Kidney tubule cell (primary cell): ENCODE measurements at places on chromosomes 1 and 21.

DNA sequence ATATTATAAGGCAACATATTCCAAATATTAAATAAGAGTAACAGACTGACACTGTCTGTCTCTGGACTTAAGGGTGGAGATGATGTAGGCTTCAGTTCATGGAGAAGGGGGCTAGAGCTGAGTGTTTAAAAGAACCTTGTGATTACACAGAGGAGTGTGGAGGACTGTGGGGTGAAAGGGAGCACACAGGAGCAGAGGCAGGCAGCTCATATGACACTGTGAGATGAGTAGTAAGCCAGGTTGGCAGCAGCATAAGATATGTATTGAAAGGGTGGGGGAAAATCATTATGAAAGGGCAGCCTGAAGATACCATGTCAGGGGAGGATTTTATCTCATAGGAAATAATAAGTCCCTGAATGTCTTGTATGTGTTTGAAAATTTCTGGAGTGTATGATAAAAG lies 104.5 kb downstream of the AK5 start:
- peak; percentile 17 for DNase-seq

DNA sequence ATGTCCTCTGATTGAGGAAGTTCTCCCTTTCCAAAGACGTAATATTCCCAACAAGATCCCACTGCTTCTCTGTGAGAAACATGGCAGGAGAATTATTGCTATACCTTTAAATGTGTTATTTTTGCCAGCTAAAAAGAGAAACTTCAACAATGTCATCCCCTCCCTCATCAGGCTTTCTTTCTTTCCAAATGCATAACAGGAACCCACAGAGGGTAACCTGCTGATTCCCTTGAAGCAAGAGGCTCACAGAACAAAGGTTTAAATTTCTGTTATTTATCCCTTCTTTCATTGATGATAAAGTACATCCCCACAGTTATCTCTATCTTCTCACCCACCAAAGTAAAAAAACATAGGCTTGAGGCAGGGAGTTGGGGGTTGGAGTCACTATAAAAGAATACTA lies 102.1 kb downstream of the SLC30A10 start:
- DNase-seq = no peak

DNA sequence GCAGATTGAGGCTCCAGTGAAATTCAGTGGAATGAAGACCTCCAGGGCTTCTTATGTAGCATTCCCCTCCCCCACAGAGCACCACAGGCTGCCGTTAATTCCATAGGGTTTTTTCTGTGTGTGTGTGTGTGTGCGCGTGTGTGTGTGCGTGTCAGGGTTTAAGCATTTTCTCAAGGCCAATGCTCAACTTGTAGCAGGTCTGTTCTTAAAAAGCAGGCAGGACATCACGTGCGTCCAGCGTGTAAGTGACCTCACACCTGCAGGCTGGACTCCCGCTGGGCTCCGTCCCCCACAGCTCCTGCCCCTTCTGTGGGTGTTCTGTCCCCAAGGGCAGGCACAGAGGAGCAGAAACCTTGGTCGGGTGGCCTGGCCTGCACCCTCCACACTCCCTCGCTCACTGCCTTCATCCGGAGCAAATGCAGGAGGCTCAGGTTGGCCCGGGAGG lies 5.3 kb downstream of the PRDM16 start:
- peak; percentile 12 for DNase-seq

DNA sequence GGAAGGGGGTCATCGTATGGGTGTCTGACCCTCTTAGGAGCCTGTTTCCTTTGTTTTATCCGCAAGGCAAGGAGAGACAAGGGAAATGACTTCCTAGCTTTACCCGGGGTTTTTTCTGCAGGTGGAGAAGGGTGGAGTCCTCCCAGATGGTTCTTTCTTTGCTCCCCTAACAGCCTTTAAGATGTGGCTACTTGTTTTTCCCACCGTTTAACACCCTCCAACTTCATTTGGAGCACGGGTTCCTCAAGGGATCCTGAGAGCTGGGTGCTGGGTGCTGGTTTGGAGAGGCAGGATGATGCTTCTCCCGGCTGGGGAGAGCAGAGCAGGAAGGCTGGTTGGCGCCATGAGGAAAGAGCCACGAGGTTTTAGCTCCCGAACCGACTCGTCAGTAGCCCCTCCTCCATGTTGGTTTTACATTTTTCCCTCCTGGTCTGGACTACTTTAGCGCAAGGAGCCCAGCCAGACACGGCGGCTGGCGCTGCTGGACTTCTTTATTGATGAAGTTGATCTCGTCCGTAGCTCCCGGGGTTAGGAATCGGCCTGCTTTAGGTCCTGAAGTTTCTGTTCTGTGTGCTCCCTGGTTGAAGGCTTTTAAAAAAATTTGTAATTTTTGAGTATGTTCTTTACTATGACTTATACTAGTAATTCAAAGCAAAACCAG lies 1.4 kb downstream of the UCK2 start:
- DNase-seq = peak; percentile 85

GRCh38 chr1:22600817-22601605 lies 35.4 kb upstream of the C1QA start:
- no peak for DNase-seq

- no peak for DNase-seq
Measured at GRCh38 chr1:15735304-15736037, 587 bp upstream of the SLC25A34 start.

DNA sequence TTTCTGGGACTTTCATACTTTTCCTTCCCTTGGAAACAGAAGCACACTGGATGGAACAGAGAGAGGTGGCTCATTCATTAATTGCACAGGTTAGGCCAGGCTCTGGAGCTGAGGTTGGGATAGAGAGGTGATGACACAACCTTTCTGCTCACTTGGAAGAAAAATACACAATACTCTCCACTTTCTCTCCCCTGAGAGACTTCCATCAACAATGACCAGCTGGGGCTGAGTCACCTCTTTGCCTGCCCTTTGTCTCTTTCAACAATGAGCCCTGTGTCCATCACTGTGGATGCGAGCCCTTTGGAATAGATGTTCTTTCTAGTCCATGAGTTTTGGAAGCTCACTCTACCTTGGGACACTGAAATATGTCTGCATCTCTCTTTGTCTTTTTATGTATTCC lies 43.1 kb downstream of the ATP2B4 start:
- peak; percentile 90 for DNase-seq

DNA sequence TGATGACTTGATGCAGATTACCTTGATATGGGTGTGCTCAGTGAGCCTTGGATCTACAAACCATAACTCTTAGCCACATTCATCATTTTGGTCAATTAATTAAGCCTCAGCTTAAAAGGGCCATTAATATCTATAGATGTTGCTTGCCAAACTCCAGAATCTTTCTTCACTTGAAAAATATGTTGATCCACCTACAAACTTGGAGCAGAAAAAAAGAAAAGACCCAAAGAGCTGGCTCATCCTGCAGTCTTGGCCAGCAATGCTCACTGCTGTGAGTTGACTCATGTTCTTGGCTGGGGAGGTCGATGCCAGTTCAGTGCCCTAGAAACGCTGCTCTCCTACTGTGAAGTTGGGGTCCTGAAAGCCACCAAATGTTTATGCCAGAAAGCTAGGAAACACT lies 75.4 kb downstream of the DPT start:
- peak; percentile 26 for DNase-seq

DNA sequence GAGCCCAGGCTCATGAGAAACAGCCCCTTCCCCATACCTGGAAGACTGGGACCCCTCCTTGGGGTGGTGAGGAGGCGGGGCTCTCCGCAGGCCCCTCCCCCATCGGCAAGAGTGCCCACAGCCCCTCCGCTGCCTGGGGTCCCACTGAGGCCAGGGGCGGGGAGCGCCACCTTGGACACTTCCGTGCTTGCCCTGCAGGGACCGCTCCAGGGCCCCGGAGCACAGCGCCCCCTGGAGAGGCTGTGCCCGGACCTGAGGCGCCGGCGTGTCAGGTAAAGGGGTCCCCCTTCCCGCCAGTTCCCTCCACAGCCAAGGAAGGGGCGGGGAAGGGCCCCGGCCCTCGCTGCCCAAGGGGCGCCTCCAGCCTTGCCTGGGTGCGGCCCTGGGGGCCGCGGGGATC lies 21.5 kb downstream of the INAVA start:
- DNase-seq = no peak

- DNase-seq = peak; percentile 65
Measured at GRCh38 chr1:151611288-151611790, 511 bp upstream of the SNX27 start.

- DNase-seq = peak; percentile 80
Measured at GRCh38 chr1:234730770-234731568, 121.0 kb upstream of the IRF2BP2 start.

DNA sequence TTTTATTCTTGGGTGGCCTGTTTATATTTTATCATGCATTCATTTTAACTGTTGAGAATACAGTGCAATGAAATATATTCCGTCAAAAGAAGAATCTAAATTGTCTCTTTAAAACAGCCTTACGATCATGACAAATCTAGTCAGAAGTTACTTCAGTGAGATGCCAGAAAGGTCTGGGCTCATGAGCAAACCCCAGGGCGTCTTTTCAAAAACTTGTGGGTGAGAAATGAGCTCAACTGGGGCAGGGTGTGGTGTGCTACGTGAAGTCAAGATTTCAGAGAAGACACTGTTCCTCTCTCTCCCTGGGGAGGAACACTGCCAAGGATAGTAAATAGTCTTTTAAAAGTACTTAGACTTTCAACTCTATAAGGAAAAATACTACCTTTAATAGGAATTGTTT lies 13.4 kb upstream of the UAP1 start:
- DNase-seq = no peak

DNA sequence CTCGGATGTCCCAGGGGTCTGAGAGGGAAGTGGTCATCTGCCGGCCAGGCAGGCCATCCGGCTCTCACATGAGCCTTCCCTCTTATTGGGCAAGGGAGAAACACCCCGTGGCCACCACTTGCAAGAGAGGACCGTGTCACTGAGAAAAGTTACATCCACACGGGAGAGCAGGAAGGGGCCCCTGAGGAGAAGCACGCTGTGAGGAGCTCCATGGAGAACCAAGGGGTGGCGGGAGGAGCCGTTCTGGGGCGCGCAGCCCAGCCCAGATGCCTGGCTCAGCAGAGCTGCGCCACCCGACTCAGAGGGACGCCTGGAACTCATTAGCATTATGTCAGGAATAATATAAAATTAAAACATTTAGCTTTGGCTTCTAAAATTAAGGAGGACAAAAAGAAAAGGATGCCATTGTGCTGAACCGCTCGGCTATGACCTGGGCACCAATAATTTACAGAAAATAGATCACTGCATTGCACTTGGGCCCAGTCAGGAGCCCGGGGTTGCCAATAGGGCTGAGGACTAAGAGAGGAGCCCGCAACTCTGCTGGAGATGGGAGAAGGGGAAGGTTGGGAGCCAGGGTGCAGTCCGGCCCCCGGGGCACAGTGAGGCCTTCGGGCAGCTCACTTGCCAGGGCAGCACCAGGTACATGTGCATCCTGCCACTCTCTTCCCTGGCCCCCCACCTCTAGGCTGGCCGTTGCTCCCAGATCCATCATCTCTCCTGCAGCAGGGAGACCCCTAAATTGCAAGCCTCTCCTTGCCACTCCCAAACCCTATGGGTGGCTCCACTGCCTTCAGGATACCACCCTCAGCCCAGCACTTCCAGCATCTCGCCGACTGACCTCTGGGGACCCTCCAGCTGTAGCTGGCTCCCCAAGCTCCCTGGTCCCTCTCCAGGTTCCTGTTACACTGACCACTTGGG lies 84.8 kb downstream of the DMRTB1 start:
- peak; percentile 22 for DNase-seq

GRCh38 chr1:93848350-93848883 lies 30.6 kb downstream of the DNTTIP2 start:
- no peak for DNase-seq

DNA sequence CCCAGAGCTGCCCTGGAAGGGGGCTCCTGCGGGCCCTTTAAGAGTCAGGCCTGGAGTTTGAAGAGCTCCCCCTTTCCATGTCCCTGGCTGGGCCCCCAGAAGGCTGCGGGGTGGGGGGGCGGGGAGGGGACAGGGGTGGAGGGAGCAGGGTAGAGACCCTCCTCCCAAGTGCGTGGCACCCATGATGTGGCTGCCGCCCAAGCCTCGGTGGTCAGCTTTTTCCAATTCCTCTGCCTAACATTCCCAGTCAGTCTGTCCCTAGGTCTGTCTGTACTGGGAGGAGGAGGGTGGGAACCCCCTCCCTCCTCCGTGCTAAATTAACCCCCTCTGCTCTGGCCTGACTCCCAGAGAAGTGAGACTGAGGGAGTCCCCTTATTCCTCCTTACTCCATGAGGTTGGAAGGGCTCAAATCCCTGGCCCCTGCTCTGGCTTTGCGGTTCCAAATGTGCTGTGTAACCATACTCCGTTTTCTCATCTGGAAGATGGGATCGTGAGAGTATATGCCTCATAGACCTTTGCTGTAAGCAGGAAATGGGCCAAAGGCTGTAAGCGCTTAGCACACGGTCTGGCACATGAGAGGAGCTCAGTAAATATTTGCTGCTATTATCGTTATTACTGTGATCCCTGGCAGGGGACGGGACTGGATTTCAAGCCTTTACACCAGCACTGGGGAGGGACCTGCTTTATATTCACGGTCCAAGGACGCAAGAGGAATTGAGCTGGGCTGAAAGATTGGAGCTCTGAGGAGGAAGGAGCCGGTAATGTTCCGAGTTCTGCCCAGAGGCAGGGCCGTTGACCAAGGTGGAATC lies 658 bp upstream of the COL16A1 start:
- peak; percentile 33 for DNase-seq

- DNase-seq = no peak
Measured at GRCh38 chr1:10815858-10816195, 19.4 kb upstream of the CASZ1 start.

DNA sequence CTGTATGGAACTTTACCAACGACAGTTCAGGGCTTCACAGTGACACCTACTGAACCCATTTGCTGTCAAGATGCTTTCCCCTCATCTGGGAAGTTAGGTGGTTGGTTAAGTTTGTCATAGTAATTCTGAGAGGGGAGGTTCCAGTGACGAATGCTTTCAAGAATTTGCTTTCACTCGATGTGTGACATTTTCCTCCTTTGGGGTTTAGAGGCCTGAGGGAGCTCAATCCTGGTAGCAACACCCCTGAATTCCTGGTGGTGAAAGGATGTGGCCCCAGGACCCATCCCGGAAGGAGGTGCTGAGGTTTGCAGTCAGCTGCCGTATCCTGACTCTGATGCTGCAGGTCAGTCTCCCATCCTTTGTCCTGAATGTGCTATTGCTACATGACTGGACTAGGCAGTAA lies 2.8 kb downstream of the PIGV start:
- DNase-seq = peak; percentile 43

GRCh38 chr1:76033800-76034475 lies 40.6 kb upstream of the ST6GALNAC3 start:
- DNase-seq = peak; percentile 60

GRCh38 chr1:2352897-2353550 lies 38.3 kb downstream of the MORN1 start:
- DNase-seq = no peak

DNA sequence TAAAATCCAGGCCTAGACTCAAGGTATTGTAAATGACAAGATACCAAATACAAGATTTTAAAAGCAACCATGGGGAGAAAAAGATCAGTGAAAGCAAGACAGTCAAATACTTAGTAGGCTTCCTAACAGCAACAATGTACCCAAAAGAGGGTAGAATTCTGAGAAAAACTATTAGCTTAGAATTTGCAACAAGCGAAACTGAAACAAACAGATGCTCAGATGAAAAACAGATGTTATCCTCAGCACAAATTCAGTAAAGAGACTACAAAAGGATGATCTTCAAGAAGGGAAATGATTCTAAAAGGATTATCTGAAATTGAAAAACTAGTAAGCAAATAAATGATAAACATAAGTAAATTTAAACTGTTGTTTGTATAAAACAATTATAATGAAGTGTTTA lies 40.0 kb downstream of the PDC start:
- DNase-seq = no peak
